ENCODE measurements at places on chromosomes 6 and 20.
A peak's percentile ranks its signal among the peaks of the same experiment; 100 is the strongest.

- DNase-seq: no peak
Observed at GRCh38 chr6:56403745-56404144, 156.4 kb upstream of the COL21A1 start.

DNA sequence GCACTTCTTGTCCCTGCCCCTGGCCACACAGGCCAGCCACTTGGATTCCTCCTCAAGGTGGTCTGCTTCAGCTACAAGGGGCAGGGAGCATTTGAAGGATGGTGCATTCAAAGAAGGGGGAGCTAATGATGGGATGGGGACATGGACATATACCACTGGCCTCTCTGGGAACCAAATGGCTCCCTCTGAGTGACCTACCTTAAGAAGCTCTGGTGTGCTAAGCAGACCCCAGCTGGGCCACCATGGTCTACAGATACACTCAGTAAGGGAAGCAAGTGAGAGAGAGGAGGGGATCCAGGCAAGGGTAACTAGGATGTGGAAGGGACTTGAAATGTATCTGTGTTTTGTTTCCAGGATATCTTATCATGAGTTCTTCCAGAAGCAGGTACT lies 62.4 kb downstream of the TTI1 start:
- no peak for DNase-seq

DNA sequence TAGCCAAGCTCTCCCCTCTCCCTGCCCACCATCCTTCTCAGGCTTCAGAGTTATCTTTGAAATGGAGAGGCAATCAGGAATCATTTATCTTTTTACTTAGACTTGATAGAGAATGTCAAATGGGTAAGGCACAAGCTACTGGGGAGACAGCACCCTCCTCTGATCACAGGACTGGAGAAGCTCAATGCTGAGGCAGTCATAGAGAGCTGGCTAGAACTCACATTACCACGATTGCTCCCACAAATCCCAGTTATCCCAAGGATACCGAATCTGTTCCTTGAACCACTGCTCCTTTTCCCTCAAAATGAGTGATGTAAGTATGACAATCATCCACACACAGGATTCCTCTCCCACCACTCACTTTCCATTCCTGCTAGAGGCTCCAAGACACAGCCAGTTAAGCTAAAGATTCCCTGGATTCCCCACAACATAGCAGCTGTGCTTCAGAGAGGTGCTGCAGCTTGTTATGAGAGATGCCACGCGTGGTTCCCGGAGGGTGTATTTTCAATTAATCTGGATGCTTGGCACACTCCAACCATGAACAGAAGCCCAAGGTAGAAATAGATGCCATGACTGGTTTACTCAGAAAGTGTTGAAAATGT lies 96.2 kb upstream of the VGLL2 start:
- DNase-seq: no peak

GRCh38 chr6:33906439-33906838 lies 102.6 kb upstream of the MLN start:
- no peak for DNase-seq

DNA sequence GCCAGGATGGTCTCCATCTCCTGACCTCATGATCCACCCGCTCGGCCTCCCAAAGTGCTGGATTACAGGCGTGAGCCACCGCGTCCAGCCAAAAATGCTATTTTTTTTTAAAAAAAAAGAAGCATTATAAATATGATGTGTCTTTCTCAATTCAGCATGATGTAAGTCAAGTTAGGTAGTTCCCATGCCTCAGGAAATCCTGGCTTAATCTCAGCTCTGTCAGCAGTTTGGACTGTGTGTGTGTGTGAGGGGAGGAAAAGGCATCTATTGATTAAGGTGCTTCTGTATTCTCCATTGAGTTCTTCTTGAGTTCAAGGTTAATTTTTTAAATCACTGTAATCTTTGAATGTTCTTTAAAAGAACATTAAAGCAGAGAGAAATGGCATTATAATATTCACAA lies 51.5 kb downstream of the GMDS start:
- no peak for DNase-seq

DNA sequence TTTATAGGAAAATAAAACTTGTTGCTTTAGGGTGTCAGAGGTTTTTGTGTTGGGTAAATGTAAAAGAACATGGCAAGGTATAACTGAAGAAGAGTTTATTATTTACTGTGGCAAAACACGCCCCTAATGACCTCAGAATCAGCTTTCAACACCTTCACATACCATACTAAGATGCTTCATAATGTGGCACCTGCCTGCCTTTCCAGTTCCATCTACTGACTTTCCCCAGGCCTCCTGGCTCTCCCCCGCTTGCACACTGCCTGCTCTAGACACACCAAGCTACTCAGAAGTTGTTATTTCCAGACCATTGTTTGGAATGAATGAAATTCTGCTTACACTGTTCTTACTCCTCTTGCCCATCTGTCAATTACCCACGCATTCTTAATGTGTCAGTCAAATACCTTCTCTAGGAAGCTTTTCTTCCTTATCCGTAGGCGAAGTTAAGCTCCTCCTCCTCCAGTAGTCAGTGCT lies 1.8 kb downstream of the TIAM2 start:
- DNase-seq: no peak

GRCh38 chr20:51411870-51412269 lies 130.6 kb downstream of the NFATC2 start:
- no peak for DNase-seq

DNA sequence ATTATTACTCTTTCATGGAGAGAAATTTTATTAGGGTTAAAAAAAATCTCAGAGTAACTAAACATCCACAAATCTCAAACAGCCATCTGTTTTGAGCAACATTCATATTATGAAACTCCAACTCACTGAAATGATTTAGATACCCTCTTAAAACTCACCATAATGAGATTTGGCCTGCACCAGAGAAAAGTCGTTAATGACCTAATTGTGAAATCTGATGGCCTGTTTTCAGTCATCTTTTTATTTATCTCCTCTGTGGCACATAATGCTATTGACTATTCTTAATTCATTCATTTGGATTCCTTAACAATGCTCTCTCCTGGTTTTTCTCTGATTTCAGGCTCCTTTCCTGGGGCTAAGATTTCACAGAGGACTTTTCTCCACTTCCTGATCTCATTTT lies 192.7 kb downstream of the RNF144B start:
- DNase-seq: no peak

DNA sequence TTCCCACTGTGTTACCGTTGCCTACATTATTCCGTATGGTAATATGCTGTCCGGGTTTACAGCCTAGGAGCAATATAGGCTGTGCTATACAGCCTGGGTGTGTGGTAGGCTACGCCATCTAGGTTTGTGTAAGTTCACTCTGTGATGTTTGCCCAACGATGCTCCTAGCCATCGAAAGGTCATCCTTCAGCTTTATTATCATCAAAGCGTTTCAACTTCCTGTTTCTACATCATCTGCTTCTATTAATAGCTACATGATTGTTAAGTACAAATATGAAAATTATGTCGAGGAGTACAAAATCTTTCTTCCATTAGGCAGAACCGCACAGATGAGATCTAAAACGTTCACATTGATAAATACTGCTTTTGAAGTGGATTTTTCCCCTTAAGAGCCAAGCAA lies 69.9 kb downstream of the PPP1R14C start:
- no peak for DNase-seq

DNA sequence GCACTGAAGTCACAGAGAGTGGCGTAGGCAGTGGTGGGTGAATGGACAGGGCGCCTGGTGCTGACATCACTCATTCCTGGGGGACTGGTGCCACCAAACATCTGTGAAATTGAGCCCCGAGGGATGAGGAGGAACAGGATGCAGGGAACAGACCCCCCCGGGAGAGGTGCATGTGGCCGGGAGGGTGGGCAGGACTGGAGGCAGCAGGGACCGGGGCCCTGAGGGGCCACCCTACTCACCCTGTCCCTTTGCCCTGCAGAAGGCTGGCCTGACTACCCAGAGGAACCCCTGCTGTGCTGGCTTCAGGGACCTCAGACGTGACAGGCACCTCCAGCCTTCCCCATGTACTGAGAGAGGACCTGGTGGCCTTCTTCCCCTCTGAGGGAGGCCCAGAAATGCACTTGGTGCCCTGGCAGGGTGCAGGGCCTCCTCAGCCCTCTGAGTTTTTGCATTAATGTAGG lies 25.1 kb downstream of the SYNDIG1 start:
- no peak for DNase-seq

DNA sequence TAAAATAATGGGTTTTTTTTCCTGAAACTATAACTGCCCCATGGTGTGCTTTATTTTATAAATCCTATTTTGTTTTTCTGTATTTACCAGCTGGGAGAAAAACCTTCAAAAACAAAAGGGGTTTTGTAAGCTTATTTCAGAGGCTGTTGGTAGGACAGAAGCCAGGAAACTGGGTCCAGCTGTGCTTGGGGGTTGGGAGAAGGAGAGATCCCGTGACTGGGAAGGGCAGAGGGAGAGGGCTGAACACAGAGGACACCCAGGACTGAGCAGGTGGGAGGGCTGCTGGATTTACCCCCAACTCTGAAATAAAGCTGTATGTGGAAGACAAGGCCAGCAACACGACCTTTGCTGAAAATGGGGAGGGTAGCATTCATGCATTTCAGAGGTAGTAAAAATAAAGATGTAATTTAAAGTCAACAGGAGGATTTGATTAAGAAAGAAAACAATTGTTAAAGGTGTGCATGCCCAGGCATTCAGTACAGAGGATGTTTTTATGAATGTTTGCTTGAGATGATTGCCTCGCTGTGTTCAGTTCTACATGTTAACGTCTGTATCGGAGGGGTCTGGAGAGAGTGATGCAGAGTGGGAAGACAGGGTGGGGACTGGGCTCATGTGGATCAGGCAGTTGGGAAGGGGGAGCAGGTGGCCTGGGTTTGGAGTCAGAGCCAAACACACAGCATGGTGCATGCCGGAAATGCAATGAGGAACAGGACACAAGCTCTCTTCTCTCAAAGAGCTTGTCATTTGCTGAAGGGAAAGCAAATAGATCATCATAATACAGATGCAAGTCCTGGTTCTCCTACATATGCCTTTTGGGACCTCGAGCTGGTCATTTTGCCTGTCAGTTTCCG lies 21.4 kb downstream of the ARFGEF3 start:
- no peak for DNase-seq

GRCh38 chr6:85364344-85364743 lies 85.5 kb upstream of the NT5E start:
- DNase-seq: peak; percentile 69

- DNase-seq: no peak
Observed at GRCh38 chr6:116352515-116353471, 18.0 kb upstream of the DSE start.

DNA sequence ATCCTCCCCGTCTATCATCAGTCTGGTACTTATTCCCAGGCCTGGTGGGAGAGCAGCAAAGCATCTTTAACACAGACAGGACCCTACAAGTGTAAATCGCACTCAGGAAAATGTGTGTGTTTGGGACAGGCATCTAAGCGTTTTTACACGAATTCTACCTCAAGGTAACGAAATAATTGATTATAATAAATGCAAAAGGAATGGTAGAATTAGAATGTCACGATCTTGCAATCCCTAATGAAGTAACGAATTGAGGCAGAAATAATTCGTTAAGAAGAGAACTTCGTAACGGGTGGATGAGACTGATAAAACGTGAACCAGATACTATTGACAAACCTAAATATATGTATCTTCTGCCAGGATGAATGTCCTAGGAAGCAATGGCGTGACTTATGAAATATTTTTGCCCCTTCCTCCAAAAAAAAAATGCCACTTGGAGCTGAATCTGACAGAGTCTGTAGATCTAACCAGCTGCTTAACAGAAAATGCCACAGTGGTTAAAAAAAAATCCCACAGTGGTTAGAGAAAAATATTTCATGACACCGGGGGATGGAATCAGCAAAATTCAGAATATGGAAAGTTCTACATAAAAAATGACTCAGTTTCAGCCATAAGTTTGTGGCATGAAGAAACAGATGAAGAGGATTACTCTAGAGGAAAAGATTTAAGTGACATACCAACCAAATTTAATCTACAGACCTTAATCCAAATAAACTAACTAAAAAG lies 68.7 kb downstream of the F13A1 start:
- DNase-seq: no peak

- no peak for DNase-seq
Observed at GRCh38 chr6:12379181-12379580, 89.0 kb downstream of the EDN1 start.

DNA sequence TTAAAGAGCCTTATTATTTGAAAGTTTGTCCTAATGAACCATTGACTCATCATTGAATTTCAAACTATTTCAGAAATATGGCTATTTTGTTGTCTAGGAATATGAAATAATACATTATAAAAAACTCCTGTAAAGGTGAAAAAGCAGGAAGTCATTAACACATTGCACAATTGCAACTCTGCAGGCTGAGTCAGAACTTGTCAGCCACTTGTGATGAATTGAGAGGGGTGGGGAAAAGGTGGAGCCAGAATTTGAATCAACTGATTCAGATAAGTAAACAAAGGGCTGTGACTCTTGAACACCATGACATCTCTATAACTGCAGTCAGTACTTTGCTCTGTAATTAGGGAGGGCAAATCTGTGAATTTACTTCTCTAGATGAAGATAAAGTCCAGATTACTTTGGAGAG lies 6.0 kb downstream of the C6orf141 start:
- DNase-seq: peak; percentile 86

- no peak for DNase-seq
Observed at GRCh38 chr6:151376440-151376839, 14.9 kb downstream of the ZBTB2 start.

GRCh38 chr6:103404799-103405198 lies 1454.9 kb downstream of the HACE1 start:
- DNase-seq: no peak

- DNase-seq: peak; percentile 51
Observed at GRCh38 chr6:14046476-14047068, 71.0 kb upstream of the CD83 start.

DNA sequence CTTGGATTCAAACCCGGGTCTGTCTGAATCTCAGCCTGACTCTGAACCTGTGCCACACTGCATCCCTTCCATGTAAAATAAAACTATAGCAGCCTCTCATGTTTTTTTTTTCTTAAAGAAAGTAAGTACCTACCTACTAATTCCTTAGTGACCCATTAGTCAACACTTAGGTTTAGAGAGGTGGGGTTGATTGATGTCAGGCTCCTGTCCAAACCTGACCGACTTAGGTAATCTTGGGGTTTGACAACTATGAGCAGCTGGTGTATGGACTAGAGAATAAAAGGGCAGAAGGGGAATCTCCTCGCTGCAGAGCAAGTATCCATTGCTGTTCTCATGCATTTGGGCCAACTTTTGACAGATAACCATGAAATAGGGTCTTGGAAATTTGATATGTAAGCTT lies 6.5 kb downstream of the NKAIN2 start:
- DNase-seq: no peak

Data from HCT116 (cell line).